Stimulated activated CD8-positive, alpha-beta memory T cell treated with anti-CD3 and anti-CD28 coated beads, Interleukin-4, amount 100 ng/mL, for 1 hour (primary cell): ENCODE measurements at places on chromosomes 11 and 22.

- DNase-seq: no peak
These were observed 404.8 kb downstream of the CNTN5 start for GRCh38 chr11:99425596-99425995.

DNA sequence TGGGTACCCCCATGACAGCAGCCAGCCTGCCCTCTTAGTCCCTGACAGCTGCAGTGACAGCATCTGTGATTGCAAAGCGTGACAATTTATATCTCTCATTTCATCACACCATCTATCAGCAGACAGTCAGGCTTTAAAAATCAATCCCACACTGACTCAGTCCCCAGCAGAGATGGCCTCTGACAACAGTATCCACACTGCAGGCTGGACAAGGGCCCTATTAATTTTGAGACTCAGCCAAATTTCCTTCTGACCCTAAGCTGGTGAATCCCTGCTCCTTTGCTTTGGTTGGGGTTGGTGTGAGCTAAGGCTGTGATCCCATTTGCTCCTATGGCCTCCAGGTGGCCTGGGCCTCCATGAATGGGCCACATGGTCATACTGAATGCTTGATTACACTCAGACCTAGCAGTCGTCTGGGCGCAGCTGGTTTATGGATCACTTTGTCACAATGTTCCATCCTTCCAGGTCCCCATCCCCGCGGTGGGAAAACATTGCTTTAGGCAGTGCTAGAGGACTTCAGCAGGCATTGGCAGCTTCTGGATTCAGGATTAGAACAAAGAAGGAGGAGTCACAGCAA lies 68.2 kb upstream of the B3GAT1 start:
- no peak for DNase-seq

DNA sequence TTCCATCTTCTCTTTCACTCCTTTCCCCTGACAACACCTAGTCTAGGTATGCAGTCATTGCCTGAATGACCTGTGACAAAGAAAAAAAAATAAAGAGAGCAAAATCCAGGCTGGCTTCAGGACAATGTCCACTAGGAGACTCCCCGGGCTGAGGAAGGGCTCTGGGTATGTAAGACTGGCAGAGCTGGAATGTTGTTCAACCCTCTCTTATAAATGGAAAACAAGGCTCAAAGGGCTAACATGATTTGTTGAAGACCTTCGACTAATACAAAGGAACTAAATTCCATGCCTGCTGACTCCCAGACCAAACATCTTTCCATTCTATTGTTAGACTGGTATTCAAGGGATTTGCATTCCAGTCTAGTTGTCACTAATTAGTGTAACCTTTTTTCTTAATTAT lies 122.2 kb downstream of the ARL14EP start:
- DNase-seq: no peak

GRCh38 chr11:10937385-10937771 lies 79.5 kb upstream of the ZBED5 start:
- no peak for DNase-seq

GRCh38 chr11:121418625-121419114 lies 33.4 kb upstream of the SORL1 start:
- DNase-seq: no peak

- DNase-seq: no peak
These were observed 32.4 kb upstream of the CD44 start for GRCh38 chr11:35106595-35106994.

DNA sequence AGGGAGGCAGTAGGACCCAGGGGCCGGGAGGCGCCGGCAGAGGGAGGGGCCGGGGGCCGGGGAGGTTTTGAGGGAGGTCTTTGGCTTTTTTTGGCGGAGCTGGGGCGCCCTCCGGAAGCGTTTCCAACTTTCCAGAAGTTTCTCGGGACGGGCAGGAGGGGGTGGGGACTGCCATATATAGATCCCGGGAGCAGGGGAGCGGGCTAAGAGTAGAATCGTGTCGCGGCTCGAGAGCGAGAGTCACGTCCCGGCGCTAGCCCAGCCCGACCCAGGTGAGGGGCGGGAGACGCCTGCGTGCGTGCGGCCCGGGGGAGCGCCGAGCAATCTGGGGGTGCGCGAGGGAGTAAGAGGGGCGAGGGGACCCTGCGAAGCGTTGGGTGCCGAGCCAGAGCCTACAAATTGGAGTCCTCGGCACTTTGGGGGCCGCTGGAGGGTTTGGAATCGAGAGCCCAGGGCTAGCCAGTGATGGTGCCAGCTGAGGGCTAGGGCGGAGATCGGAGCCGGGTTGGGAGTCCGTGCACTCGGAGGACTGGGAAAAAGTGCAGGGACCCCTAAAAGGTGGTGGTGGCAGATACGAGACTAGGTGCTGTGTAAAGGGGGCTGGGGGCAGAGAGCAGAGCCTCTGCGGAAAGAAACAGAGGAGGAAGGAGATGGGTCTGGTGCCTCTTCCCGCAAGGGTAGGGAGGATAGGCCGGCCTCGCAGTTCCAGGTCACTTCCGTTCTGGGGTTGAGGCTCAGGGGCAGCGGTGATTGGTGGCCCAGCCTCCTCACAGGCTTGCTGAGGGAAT lies at the start of gene SERPINH1:
TSS of gene SERPINH1 (plus strand) at position 206 of the 788 bp plus-strand sequence. CDS start 4,097 bp downstream, outside the sequence.
- peak; percentile 23 for DNase-seq

DNA sequence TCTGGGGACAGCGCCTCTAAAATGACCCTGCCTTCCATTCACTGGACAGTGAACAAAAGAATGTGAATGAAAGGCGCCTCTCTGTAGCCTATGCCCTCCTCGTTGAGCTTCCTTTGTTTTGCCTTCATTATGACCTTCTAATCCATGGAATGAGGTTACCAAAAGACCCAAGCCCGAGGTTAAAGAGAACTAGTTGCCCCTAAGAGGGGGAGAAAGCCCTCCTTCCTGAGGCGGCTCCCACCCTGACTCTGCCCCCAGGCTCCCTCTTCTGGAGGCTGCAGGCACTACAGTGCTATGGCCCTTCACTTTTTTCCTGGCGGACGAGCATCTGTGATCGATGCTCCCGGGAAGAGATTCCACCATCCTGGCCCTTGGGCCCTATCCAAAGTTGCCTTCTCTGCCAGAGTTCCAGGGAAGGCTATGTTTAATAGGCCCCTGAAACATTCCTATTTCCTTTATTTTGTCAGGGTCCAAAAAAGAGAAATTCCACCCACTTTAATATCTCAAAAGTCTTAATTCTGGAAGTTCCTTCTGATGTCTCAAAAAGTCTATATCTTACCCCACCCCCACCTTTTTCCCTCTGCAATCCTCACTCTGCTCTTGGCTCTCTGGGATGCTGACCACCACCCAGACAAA lies 147.3 kb downstream of the FEZ1 start:
- peak; percentile 13 for DNase-seq

GRCh38 chr11:4436411-4436810 lies 12.7 kb upstream of the OR52K2 start:
- no peak for DNase-seq

DNA sequence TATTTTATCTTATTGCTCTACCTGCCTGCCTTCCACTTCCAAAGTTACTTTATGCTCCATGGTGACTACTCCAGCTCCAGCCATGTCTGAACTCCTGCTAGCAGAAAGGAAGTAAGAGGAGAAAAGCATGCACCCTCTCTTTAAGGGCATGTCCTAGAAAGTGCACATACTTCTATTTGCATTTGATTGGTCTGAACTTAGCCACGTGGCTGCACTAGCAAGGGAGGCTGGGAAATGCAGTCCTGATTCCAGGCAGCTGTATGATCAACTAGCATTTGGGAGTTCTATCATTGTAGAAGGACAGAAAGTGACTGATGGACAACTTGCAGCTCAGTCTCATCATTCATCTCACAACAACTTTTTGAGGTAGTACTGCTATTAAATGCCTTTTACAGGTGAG lies 515.7 kb downstream of the BUD13 start:
- no peak for DNase-seq

- no peak for DNase-seq
These were observed 80.5 kb upstream of the GDPD4 start for GRCh38 chr11:77381729-77382665.

- no peak for DNase-seq
These were observed 144.6 kb downstream of the CCDC81 start for GRCh38 chr11:86519064-86519911.
